ENCODE measurements at places on chromosomes 5 and 9.

DNA sequence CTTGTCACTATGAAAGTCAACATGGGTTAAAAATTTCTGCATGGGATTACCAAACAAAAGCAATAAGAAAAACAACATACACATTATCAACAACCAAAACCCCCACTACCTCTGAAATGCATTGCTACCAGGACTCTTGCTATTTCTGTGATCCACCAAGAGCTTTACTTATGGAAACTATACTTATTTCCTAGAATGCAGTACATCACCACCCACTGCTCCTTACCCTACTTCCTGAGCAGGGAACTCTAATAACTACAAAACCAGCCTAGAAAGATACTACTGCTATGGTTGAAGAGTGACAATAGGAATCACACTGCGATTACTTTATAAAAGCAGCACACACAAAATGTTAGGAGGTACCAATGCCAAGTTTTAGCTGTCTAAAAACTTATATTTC is 22.2 kb downstream of the LURAP1L start:
- DNase-seq: no peak

- no peak for DNase-seq
Measured at GRCh38 chr5:44356231-44356630, 33.0 kb downstream of the FGF10 start.

DNA sequence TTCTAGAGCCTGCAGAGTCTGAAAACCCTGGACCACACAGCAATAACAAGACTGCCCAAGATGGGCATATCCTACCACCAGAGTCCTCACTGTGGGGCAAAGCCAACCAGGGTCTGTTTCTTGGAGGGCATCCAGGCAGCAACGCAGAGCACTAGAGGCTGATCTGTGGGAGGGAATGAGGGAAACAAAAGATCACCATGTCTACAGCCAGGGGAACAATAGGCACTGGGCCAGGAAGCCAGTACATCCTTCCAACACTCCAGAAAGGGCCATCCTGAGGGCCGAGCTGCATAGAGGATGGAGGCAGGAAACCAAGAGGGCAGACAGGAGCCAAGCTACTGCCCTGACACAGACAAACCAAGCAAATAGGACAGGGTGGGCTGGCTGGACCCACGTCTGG is 416.1 kb upstream of the IRX4 start:
- no peak for DNase-seq

- DNase-seq: no peak
Measured at GRCh38 chr5:6494939-6495338, 46.3 kb downstream of the UBE2QL1 start.

DNA sequence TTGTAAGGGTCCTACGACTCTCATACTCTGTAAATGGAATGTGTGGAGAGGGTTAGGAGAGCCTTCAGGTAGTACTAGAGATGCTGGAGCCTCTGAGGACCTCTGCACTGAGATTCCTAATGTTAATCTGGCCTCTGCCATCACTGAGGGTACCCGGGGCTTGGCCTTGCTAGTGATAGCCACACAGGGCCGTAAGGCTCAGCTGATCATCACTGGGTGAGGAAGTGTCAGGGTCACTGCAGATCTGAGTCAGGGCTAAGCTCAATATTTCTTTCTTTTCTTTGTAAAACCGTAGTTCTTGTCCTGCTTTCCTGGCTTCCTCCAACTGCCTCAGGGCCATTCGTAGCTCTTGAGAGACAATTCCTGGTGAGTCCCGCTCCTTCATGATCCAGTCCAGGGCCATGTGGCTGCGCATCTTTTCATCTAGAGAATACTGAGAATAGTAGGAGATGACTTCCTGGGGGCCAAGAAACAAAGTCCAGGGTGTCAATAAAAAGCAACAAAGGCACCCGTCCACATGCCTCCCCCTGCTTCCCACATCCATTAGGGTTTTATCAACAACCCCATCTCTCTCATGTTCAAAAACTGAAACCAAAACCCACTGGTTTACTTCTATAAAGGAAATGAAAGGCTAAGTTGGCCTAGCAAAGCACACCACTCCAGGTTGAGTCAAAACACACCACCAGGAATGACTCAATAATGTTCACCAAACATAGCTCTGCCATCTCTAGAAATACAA is 47.7 kb downstream of the LIX1 start:
- DNase-seq: no peak

DNA sequence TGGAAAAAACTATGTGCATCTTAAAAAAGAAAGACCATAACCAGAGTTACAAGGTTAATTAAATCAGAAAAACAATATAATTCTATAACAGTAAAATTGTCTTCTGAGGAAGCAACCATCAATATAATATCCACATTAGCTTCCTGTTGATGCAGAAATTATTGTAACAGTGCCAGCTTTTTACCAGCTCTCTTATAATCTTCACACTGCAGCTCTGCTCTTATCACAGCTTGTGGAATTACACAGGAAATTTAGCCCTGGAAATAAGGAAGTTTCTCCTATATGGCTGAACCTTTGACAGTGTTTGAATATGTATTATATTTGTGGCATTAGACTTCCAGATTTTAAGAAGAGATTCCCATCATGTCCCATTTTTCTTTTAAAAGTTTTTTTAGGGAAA is 49.1 kb upstream of the TEK start:
- DNase-seq: no peak

DNA sequence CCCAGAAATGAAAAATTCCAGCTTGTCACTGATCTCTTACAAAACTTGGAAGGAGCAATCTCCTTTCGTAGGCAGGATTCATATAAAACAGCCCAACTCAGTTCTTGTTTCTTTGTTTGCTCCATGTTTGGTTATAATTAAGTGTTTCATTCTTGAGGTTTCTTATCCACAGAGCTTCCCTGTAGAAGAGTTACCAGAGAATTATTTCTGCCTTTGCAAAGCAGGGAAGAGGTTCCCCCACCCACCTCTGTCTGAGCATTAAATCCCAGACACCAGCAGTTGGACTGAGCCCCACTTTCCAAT is 34.1 kb upstream of the RAI14 start:
- DNase-seq: peak; percentile 56

- no peak for DNase-seq
Measured at GRCh38 chr5:61737301-61737963, 405.4 kb downstream of the ZSWIM6 start.

GRCh38 chr9:114516913-114517312 is 11.6 kb upstream of the WHRN start:
- DNase-seq: peak; percentile 80

DNA sequence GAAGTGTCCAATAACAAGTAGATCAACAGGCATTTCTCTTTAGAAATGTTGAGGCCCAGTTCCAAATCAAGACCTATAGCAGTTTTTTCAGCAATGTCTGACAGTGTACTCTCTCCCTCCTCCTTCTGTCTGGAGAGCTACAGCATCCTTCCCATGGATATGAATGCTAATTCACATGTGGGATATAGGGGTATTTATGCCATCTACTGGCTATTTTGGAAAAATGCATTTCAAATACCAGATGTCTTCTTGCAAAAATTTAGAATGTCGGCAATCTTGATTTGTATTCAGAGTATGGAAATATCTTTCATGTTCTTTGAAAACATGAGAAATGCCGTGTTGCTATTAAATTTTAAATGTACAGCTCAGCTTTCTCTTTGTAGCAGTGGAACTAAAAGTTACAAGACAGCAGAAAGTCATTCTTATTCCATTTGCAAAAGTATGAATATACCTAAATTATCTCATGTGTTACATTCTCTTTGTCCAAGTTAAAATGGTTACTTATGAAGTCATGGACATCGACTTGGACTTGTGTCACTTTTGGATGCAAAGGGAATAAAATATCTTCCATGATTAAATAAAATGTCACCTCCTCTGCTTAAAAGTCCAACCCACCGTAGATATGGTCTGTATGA is 647.8 kb downstream of the TAF11L14 start:
- DNase-seq: peak; percentile 65

DNA sequence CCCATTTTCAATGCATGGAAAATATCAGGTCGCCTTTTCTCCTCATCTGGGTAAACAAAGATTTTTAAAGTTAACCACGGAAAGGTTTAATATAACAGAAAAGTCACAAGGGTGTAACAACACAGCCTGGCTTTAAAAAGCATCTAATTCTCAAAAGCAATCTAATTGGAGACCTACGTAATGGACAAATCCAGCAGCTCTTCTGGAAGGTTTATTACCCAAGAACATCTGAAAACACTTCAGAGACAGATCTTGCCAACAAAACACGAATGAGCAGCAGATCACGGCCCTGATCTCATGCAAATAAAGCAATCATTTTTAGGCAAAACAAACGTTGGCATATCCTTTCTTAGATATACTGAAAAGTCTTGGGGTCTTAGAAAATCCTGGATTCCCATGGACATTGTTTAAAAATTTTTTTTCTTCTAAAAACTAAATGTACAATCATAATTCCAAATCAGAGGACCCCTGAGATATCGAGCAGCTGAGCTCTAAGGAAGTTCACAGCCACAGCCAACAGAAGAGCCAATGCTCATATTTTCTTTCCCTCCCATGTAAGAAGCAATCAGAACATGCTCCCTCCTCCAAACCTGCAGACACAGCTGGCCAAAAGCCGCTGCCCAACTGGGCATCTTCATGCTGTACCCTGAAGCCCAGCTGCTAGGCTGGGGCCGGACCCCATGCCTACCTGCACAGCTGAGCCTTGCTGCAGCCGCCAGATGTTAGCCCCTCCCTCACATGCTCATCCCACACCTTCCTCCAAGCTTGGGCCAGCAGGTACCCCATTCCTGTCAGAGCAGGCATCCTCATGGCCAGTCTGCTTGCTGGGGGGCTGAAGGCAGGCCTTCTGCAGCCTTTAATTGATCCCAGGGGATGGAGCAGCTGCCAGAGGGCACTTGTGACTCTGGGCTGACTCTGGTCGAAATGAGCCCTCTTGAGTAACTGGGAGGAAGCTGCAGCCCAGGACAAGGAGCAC is 11.2 kb downstream of the ANKS6 start:
- no peak for DNase-seq

DNA sequence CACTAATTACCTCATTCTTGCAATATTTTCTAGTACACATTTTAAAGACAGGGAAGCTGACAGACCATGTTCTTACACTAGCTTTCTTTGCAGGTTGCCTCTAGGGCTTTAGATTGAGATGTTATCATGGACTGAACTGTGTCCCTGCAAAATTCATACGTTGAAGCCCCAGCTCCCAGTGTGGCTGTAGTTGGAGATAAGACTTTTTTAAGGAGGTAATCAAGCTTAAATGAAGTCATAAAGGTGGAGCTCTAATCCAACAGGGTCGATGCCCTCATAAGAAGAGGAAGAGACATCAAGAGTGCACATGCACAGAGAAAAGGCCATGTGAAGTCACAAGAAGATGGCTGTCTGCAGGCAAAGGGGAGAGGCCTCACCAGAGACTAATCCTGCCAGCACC is 471.2 kb upstream of the ACTBL2 start:
- DNase-seq: no peak

DNA sequence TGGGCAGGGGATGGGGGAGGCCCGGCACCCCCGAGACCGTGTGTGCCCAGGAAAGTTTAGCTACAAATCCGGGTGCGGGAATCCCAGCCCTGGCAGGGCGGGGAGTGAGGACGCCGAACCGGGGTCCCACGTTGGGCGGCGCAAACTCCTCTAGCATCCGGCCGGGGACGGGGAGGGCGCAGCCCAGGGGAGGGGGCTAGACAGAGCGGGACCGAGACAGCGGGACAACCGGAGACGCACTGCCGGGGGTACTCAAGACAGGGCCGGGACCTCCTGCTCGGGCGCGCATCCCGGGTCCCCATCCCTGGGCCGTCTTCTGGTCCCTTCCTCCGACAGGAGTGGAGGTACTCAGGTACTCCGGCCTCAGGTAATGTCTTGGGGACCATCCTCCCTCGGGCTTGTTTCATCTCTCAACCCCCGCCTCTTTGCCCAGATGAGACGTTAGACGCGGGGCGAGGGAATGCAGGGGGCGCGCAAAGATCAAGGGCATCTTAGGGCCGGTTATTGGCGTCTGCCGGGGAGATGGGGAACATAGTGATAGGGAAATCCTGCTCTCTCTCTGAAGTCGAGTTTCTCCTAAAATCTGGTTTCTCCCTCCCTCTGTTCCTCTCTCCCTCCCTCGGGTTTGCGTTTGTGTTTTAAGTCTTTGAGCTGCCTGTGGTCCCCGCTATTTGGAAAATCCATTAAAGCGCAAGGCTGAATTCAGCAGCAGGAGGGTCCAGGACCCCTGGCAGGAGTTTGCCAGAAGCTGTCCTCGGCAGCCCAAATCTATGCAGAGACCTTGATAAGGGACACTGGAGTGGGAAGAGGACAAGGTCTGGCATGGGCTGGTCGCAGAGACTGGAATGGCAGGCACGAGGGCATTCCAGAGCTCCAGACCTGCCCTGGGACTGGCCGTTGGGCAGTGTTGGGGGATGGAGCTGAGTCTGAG is 815 bp downstream of the PDZD2 start:
- DNase-seq: no peak

DNA sequence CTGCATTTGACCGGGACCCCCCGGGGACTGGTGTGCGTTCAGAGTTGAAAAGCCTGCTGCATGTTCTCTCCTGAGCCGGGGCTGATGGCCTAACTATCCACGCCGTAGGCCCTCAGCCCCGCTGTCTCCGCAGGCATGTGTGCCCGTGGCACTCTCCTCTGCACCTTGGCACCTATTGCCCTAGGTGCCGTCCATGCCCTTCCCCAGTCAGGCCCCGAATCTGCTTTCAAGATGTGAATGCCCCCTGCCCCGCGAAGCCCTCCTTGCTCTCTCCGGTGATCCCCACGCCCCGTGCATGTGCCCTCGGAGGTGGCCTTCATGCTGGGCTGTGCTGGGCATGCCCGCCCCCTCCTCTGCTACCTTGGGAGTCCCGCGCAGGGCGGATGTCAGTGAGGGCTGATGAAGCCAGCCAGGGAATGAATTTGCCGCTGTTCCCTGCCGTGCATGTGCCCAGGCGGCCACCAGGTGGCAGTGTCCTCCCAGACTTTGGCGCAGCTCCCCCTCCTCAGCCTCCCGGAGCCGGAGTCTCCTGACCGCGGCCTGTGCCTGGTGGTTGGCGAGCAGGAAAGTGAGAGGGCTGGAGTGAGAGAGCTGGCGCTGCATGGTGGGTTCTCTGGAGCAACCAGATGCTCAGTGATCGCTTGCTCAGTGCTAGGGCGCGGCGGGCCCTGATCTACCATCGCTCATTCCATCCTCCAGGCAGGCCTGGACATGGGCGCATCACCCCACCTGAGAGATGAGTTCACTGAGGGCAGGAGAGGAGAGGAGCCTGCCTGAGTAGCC is 112.9 kb upstream of the LMX1B start:
- peak; percentile 70 for DNase-seq

- DNase-seq: no peak
Measured at GRCh38 chr9:25025686-25026085, 480.0 kb upstream of the IZUMO3 start.

GRCh38 chr9:90816690-90817089 is 15.1 kb downstream of the SYK start:
- no peak for DNase-seq

DNA sequence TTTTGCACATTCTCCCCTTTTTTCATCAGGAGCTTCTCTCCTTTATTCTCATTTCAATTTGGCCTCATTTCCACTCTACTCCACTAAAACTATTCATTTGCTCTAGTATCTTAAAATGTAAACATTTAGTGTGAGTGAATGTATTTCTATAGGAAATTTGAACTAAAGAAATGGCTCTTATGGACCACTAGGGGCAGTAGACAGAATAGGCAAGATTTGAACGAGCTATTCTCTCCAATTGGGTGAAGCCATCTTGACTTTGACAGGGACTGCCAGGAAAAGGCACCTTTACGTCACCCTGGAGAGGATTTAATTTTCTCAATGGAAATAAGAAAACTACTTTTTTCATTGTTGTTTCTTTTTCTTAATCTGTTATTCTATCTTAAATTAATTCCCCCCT is 666.3 kb downstream of the DNAH5 start:
- DNase-seq: no peak

- no peak for DNase-seq
Measured at GRCh38 chr5:149152317-149152746, 11.0 kb downstream of the ABLIM3 start.

All from astrocyte of the spinal cord (primary cell).